ENCODE measurements at places on chromosomes 7 and 10.

DNA sequence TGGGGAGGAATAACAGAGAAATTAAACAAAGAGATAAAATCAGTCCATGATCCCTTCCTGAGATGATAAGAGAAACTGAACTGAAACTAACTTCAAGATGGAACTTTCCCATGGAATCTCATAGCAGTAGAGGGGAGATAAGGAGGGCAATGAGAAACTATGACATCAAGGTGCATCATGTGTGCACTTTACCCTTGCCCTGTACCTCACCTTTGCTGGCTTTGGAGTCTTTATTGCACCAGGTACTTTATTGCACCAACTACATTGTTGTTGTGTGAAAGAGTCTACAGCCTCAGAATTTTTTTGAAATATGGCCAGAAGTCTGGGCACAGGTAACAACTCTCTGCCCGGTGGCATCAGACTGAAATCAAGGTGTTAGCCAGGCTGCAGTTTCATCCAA, 11.2 kb upstream of the SMC3 start:
- no peak for DNase-seq

- no peak for DNase-seq
Measured at GRCh38 chr10:119726676-119727261, 919 bp downstream of the INPP5F start.

- DNase-seq = no peak
Measured at GRCh38 chr7:47350425-47350824, 231.5 kb downstream of the TNS3 start.

GRCh38 chr7:13106513-13106912, 419.1 kb downstream of the ARL4A start:
- DNase-seq = no peak

DNA sequence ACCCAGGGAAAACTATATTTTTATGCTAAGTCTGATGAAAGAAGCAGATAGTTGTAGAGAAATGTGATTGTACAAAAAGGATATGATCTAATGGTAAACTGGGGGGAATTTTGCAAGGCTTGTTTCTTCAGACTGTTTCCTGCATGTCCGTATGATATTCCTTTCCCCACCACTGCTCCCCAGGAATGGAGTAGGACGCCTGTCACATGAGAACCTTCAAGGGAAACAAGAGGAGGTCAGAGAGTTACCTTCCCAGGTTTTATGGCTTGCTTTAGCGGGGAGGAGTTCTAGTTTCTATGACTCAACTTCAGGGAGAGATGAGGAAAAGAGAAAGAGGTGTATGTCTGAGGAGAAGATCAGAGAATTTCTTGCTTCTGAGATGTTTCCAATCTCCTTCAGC, 16.4 kb upstream of the ITPRID1 start:
- no peak for DNase-seq

- no peak for DNase-seq
Measured at GRCh38 chr7:39919646-39920045, 30.4 kb upstream of the CDK13 start.

DNA sequence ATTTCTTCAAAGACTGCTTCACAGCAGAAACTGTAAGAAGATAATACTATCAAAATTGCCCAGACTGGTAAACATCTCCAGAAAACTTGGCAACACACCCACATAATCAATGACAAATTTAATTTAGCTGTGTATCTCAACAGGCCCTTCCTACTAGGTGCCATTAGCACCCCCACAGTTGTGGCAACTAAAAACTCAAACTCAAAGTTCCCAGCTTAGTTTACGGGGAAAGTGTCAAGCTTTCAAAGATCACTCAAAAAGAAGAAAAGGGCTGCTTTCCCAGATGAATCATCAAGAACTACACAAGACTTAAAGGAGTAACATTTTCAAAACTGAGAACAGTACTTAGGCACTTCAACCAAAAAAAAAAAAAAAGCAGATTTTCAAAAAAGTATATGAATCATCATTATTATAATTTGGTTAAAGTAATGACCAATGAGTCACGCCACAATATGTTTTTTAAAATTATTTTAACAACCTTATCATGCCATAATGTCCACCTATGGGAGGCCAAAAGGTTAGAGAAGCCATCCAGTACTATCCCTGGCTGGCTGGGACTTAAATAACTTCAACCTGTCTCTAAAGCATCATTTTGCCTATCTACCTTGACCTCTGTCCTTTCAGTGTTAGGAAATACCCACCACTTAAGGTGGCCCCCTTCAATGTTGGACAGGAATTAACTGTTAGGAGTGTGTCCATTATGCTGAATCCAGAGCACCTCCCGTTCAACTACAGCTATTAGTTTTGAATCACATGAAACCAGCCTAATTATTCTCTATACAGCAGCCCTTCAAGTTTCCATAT, 90.8 kb downstream of the ZFAND4 start:
- DNase-seq = no peak

DNA sequence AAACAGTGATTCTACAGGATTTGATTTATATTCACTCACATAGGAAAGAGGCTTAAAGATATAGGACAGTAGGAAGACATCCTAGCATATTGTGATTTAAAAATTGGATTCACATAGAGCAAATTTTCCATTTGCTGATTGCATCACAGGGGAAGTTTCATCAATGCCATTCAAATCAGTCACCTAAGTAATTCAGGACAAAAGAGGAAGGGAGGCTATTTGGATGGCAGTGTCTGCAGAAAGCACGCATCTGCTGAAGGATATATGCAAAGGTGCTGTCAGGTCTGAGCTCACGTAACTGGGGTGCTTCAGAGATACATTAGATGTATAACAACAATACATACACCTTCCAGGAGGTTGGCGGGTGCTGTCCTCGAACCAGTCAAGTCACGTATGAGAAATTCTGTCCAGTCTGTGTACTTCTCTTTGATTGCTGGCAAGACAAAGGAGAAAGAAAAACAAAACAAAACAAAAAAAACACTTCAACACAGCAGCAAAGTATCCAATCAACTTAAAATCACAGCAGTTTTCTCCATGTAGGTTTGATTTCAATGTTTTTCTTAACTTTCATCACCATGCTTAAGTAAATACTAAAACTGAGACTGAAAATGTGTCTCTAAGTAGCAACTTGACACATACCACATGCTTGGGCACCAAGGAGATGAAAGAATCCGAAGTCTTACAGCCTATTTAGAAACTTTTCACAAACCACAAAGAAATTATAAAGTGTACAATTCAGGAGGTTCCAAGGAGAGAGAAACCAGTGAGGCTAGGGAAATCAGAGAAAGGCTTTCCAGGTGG, 125.1 kb downstream of the SFMBT2 start:
- no peak for DNase-seq

GRCh38 chr10:120508393-120508792, 51.4 kb downstream of the PLPP4 start:
- DNase-seq = no peak

GRCh38 chr10:30432622-30433305, 1.2 kb upstream of the MAP3K8 start:
- DNase-seq = no peak

GRCh38 chr7:17097668-17098297, 200.7 kb upstream of the AHR start:
- DNase-seq = no peak

- DNase-seq = peak; percentile 46
Measured at GRCh38 chr7:157273208-157274093, 63.4 kb upstream of the DNAJB6 start.

GRCh38 chr7:124027236-124027635, 5.6 kb downstream of the TMEM229A start:
- no peak for DNase-seq

DNA sequence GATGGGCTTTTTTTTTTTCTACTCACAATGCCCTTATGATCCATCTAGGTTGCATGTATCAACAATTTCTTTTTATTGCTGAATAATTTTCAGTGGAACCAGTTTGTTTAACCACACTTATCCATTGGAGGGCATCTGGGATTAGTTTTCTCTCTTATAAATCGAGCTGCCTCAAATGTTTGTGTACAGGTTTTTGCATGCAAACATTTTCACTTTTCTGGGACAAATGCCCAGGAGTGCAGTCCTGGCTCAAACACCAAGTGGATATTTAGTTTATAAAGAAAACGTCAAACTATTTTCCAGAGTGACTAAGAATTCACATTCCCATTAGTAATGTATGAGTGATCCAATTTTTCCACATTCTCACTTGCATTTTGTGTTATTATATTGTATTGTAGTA, 313.4 kb downstream of the CXCL12 start:
- DNase-seq = no peak

- no peak for DNase-seq
Measured at GRCh38 chr10:20871970-20872369, 25.1 kb downstream of the NEBL start.

GRCh38 chr7:28311670-28312069, 100.6 kb upstream of the CREB5 start:
- DNase-seq = no peak

DNA sequence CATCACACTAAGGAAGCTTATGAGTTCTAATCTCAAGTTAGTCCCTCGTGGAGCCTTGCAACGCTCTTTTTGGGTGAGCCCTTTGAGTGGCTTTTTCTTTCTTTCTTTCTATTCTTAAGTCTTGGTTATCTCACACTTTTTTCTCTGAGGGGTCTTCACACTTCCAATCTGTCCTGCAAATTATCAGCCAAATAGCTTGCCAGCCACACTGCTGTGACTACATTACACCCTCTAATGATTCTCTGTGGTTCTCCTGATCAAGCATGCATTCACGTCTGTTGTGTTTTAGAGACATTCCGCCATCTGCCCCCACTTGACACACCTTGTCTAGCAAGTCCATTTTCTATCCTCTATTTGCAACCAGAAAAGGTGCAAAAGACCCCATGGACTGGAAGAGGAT, 340.2 kb downstream of the THSD7A start:
- no peak for DNase-seq

- DNase-seq = no peak
Measured at GRCh38 chr10:112475575-112476218, 28.7 kb downstream of the VTI1A start.

DNA sequence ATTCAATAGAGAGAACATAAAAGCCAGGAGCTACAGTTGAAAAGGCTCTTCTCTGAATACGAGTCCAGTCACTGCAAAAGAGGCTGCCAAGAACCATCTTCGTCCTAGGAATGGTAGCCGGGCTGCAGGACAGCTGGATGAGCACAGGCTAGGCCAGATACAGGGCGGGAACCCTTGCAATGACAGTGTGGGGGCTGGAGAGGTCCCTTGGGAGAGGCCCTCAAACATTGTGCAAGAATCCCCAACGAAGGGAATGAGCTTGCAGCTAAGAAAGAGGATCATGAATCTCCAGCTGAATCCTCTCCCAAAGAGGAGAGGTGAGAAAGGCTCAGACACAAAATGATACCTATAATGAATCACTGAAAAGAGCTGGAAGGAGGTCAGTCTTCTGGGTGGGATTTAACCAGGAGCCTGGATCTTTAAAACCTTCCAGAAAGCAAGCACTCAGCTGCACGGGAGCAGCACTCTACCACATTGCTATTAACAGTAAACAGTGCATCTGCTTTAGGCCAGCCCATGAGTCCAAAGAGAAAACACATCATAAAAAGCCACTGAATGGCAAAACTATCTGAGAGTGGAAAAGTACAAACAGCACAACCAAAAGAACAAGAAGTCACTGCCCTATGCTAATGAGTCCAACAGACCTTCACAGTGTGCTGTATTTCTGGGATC, 287.9 kb downstream of the TNS3 start:
- DNase-seq = no peak

- DNase-seq = no peak
Measured at GRCh38 chr10:90136731-90137316, 435.4 kb downstream of the KIF20B start.

DNA sequence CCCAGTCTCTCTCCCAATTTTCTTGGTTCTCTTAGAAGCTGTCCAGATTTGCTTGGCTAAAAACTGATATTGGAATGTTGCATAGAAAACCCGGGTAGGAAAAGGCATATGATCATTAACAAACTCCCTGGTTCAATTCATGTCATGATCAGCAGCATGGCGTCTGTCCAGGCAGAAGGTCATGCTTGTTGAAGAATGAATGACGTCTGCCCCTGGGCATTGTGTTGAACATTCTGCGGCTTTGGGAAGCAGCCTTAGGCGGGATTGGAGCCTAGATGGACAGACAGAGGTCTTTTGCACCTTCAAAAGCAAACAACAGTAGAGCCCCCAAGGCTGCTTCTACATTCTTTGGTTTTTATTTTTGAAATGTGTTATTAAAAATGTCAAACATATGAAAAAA, 7.7 kb upstream of the MINDY3 start:
- no peak for DNase-seq

DNA sequence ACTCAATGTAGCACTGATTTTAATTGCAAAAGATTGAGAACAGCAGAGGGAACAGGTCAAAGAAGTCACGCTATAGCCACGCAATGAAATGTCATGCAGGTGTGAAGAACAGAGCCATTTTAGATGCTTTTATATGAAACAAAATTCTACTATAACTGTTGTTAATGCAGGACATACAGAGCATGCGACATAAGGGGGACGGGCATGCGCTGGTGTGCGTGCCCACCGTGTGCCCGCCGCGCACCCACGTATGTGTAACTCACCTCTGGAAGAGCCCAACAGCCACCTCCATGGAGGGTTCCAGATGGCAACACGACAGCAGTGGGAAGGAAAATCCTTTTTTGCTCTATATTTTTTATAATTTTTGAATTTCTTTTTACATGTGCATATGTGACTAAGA, 410.0 kb upstream of the RNF32 start:
- DNase-seq = no peak

DNA sequence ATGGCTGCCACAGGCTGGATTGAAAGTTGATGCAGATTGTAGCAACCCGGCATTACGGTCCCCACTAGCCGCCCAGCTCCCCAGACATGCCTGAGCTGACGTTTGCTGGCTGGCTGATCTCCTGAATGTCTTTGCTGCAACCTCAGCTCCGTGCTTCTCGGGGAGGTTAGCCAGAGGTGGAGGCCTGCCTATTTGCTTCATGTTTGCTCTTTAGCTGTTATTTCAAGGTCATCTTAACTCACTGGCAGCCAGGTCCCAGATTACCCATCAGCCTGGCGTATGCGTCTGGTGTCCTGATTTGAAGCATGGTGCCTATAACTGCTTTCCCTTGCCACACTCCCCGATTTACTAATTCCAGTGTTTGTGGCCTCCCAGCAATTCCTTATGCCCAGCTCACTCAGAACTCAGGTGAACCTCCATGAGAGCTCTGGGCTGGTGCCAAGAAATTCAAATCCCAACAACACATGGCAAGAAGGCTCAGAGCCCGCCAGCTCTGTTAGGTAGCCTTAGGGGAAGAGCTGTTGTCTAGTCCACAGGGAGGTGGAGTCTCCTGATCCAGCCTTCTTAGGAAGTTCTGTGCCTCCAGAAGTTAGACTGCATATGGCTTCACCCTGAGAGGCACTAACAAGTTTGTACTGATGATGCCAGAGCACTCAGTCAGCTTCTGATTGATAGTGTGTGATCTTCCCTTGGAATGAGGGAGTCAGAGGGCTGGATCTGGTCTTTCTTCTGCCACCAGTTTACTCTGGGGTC, 69.7 kb upstream of the EXOC4 start:
- no peak for DNase-seq

DNA sequence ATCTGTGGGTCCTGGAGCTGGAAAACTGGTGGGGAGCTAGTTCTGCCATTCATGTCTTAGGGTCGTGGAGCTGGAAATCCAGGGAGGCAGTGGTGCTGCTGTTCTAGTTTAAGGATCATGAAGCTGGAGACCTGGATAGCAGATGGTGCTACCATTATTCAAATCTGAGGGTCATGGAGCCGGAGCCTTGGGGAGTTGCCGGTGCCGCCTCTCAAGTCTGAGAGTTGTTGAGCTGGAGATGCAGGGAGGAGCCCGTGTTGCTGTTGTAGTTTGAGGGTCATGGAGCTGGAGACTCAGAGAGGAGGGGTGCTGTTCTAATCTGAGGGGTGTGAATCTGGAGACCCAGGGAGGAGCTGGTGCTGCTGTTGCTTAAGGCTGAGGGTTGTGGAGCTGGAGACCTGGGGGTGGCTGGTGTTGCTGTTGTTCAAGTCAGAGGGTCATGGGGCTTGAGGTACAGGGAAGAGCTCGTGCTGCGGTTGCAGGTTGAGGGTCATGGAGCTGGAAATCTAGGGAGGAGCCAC, 86.0 kb upstream of the ZNF479 start:
- no peak for DNase-seq

All from stimulated activated CD4-positive, alpha-beta T cell treated with anti-CD3 and anti-CD28 coated beads, Interleukin-15, amount 100 ng/mL, for 48 hours (primary cell).